ENCODE measurements at places on chromosomes 2 and 18.

DNA sequence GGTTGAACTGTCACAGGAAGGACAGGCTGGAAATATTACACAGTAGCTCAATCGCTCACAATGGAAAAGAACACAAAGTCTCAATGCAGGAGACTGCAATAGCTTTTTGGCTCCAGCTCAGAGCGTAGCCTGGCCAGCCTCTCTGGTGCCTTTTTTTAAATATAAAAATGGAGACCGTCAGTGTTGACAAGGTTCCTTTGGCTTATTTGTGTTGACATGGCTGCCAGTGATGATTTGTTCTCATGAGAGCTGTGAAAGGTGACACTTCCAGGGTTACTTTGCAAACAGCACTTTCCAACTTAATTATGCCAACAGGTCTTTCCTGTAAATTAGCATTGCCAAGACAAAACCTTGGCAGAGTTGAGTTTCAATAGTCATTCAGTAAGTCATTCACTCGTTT is 70.8 kb downstream of the KCNE4 start:
- no peaks in the 10 kb centered on the region for H3K4me1 ChIP-seq
- H3K36me3 ChIP-seq: no peaks in the 10 kb centered on the region
- DNase-seq: no peak
- peaks cover 1% of the 10 kb centered on the region for H3K27me3 ChIP-seq
- H3K4me3 ChIP-seq: no peak overlapping the region
- no peak overlapping the region for H3K27ac ChIP-seq

DNA sequence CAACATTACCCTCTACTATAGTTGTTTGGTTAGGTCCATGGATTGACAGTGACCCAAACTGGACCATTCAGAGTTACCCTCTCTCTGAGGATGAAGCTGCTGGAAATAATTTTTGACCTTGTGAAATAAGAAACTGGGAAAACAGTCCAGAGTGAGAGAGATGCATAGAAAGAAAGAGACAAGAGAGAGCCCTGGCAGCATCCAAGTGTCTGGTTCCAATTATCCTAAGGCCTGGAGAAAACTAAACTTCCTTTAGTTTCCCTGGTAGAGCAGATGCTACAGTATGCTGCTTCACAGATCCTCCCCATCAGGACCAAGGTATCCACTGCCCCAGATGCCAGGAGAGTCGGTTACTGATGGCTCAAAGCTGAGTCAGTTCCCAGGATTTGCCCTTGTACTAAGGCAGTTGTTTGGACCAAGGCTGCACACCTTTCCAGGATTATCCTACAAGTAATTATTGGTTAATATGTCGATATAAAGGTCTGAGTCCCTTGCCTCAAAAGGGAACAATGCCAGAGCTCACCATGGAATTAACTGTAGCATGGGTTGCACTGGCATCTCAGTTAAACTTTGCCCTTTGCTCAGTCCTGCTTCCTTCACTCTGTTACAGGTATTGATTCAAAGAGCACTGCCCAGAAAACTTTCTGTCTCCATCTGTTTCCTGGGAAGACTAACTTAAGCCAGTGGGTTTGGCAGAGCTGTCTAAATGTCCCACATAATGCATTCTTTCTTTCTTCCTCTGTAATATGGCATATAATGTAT is 14.6 kb upstream of the CHN1 start:
- DNase-seq: no peak
- no peak overlapping the region for H3K27ac ChIP-seq
- peaks cover 2% of the 10 kb centered on the region for H3K27me3 ChIP-seq
- peaks cover 2% of the 10 kb centered on the region for H3K36me3 ChIP-seq
- no peaks in the 10 kb centered on the region for H3K4me1 ChIP-seq
- no peak overlapping the region for H3K4me3 ChIP-seq

DNA sequence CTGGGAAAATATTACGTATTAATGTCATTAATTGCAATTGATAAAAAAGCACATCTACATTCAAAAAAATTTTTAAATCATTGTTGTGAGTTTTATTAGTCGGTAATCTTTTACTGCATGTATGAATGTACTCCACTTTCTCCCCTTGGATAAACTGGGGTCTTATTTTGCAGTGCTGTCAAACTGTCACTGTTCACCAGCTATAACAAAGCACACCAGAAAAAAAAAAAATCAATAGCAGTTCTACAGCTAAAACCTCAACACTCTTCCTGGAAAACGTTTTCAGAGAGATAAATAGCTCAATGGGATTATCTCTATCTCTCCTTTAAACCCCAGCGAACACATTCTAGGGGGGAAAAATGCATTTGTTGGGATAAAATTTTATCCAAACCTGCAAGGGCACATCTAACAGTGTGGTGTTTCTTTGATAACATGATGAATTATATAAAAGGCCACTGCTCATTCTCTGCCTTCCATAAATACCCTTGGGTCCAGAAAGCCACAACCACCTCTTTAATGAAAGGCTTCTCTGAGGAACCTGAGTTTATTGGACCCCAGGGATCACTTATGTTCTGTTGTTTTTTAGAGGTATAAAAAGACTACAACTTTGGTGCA is 219.9 kb downstream of the CDH20 start:
- no peak overlapping the region for H3K27ac ChIP-seq
- peaks cover 2% of the 10 kb centered on the region for H3K27me3 ChIP-seq
- no peak for DNase-seq
- H3K4me3 ChIP-seq: no peak overlapping the region
- peaks cover 4% of the 10 kb centered on the region for H3K4me1 ChIP-seq
- H3K36me3 ChIP-seq: no peaks in the 10 kb centered on the region

- H3K36me3 ChIP-seq: peaks cover 30% of the 10 kb centered on the region
- H3K27me3 ChIP-seq: no peaks in the 10 kb centered on the region
- no peak overlapping the region for H3K4me3 ChIP-seq
- peaks cover 16% of the 10 kb centered on the region for H3K4me1 ChIP-seq
- no peak for DNase-seq
- H3K27ac ChIP-seq: no peak overlapping the region
These were observed 17.0 kb downstream of the TTLL4 start for GRCh38 chr2:218727502-218728165.

DNA sequence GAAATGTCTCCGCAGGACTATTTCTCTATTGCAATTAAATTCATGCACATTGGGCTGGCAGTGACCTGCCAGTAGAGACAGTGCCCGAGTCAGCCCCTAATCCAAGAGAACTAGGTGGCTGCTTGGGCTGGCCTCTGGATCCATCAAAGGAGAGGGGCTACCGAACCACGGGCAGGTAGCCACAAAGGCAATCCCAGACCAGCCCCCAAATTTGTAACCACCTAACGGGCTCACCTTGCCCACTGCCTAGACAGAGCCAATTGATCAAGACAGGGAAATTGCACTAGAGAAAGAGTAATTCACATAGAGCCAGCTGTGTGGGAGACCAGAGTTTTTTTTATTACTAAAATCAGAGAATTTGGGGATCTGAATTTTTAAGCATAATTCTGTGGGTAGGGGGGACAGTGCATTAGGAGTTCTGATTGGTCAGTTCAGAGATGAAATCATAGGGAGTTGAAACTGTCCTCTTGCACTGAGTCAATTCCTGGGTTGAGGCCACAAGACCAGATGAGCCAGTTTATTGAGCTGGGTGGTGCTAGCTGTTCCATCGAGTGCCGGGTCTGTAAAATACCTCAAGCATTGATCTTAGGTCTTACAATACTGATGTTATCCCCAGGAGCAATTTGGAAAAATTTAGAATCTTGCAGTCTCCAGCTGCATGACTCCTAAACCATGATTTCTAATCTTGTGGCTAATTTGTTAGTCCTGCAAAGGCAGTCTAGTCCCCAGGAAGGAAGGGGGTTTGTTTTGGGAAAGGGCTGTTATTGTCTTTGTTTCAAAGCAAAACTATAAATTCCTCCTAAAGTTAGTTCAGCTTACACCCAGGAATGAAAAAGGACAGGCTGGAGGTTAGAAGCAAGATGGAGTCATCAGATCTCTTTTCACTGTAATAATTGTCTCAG is 260.4 kb upstream of the SP5 start:
- DNase-seq: no peak
- H3K27ac ChIP-seq: no peak overlapping the region
- H3K27me3 ChIP-seq: peaks cover 1% of the 10 kb centered on the region
- H3K4me3 ChIP-seq: no peak overlapping the region
- no peaks in the 10 kb centered on the region for H3K4me1 ChIP-seq
- no peaks in the 10 kb centered on the region for H3K36me3 ChIP-seq

DNA sequence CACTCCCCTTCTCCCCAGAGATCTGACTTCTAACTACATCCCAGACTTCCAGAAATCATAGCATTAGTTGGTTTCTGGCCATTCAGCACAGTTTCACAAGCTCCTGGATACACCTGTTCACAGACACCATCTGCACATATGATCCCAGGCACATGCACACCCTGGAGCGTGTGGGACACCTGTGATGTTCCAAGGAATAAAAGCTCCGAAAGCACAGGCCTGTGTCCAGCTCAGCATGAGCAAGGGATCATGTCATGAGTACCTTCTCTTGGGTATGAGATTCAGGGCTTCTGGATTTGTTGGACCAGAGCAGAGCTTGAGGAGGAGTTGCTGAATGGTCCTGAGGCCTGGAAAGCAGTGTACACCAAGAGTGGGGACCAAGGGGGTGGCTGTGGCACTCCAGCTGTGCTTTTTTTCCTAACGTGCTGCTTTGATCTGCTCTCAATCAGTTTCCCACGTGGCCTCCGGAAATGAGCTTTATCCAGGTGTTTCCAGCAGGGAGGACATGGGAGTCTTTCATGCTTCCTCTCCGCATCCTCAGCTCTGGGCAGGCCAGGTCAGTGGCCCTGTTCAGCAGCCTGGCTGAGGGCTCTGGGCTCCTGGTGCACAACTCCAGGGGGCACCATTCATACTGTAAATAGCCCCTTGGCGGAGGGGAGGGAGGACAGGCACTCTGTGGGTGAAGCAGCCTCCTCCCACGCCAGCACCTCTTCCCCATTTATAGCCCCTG is 1.8 kb downstream of the DYSF start:
- peaks cover 25% of the 10 kb centered on the region for H3K27me3 ChIP-seq
- no peak overlapping the region for H3K27ac ChIP-seq
- H3K4me3 ChIP-seq: no peak overlapping the region
- H3K36me3 ChIP-seq: no peaks in the 10 kb centered on the region
- H3K4me1 ChIP-seq: peaks cover 11% of the 10 kb centered on the region
- no peak for DNase-seq

DNA sequence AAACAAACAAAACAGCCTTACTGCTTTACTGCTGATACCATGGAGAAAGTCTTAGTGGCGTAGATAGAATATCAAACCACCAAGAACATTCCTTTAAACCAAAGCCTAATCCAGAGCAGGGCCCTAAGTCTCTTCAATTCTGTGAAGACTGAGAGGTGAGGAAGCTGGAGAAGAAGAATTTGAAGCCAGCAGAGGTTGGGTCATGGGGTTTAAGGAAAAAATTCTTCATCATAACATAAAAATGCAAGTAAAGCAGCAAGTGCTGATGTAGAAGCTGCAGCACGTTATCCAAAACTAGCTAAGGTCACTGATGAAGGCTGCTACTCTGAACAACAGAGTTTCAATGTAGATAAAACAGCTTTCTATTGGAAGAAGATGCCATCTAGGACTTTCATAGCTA is 77.1 kb downstream of the MTA3 start:
- no peak overlapping the region for H3K27ac ChIP-seq
- no peak for DNase-seq
- H3K4me1 ChIP-seq: peaks cover 27% of the 10 kb centered on the region
- no peak overlapping the region for H3K4me3 ChIP-seq

DNA sequence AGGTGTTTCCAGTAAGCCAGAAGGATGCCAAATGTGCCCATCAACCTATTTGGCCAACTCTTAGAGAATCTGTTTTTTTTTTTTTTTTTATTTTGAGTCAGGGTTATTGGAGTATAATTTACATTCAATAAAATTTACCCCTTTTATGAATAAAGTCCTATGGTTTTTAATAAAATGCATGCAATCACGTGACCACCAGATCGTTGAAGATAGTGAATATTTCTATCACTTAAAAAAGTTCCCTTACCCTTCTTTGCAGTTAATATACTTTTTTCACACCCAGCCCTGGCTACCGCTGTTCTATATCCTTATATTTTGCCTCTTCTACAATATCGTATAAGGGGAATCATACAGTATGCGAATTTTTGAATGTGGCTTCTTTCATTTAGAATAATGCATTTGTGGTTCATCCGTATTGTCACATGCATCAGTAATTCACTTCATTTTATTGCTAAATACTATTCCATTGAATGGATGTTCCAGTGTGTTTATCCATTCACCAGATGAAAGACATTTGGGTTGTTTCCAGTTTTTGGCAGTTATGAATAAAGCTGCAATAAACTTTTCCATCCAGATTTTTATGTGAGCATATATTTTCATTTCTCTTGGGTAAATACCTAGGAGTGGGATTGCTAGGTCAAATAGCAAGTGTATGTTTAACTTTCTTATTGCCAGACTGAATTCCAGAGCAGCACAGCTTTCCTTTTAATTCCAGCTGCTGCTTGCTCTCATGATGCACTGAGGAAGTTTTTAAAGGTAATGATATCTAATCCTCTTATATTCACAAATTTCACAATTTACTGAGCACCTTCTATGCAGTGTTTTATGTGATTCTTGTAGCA is 156.3 kb upstream of the NT5C1B start:
- H3K4me3 ChIP-seq: no peak overlapping the region
- H3K27ac ChIP-seq: no peak overlapping the region
- H3K36me3 ChIP-seq: no peaks in the 10 kb centered on the region
- H3K27me3 ChIP-seq: no peaks in the 10 kb centered on the region
- DNase-seq: no peak

- H3K4me3 ChIP-seq: no peak overlapping the region
- peak; percentile 58 for DNase-seq
- peaks cover 2% of the 10 kb centered on the region for H3K4me1 ChIP-seq
- no peaks in the 10 kb centered on the region for H3K27me3 ChIP-seq
- no peaks in the 10 kb centered on the region for H3K36me3 ChIP-seq
- H3K27ac ChIP-seq: no peak overlapping the region
These were observed 23.8 kb downstream of the ANKAR start for GRCh38 chr2:189698020-189698887.

- H3K27ac ChIP-seq: no peak overlapping the region
- H3K27me3 ChIP-seq: peaks cover under 1% of the 10 kb centered on the region
- no peaks in the 10 kb centered on the region for H3K36me3 ChIP-seq
- no peak overlapping the region for H3K4me3 ChIP-seq
These were observed 65.9 kb upstream of the SPOPL start for GRCh38 chr2:138435701-138436100.

DNA sequence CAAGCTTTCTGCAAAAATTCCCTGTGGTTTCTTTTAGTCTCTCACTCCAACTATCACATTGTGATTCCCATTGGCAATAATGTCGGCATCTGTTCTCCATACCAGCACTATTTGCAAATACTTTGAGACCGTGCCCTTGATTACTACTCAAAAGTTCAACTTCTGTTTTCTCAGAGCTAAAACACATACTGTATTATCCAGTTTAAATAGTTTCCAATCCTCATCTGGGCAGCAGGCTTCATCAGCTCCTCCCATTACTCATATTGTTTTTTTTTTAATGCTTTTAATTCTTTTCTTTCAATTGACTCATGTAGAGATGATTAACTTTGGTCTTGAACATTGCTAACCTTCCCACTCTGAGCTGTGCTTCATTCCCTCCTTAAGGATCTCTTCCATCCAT is 135.8 kb downstream of the METTL8 start:
- H3K27me3 ChIP-seq: no peaks in the 10 kb centered on the region
- H3K4me1 ChIP-seq: no peaks in the 10 kb centered on the region
- DNase-seq: no peak
- no peak overlapping the region for H3K27ac ChIP-seq
- H3K4me3 ChIP-seq: no peak overlapping the region
